Kidney (tissue), 22 donors: ENCODE measurements at places on chromosomes 3 and 15. TPM values are rescaled to one million over a fixed set of nuclear protein-coding genes. Genes with fewer than 3 reads are reported as not detected.

DNA sequence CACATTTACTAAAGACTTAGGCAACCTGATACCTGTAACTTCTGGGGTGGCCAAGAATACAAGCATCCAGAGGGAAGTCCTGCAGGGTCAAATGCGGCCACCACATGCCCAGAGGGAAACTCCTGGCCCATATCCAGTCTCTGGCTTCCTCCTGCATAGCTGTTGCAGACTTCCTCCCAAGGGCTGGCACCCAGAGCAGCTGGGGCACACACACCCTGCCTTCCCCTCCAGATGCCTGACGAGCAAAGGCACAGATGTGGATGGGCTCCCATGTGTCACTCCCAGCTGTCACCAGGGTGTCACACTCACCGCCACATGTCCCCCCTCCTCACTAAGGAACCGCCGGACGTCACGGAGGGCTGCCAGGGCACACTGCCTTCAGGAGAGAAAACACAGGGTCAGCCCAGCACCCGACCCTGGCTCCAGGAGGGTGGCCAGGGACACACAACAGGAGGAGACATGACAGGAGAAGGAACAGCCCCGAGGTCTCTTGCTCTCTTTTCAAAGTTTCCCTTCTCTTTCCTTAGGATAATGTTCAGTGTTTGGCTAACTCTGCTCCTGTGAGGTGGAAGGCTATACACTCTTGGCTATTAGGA, 13.2 kb downstream of the PFKFB4 start:
- no peak overlapping the region for H3K4me3 ChIP-seq
- DNase-seq, result no peak
- H3K27ac ChIP-seq, result no peak overlapping the region
- H3K36me3 ChIP-seq, result no peaks in the 10 kb centered on the region
- peaks cover under 1% of the 10 kb centered on the region for H3K4me1 ChIP-seq

GRCh38 chr3:194314388-194315068, 36.6 kb downstream of the CPN2 start:
- peaks cover 11% of the 10 kb centered on the region for H3K4me1 ChIP-seq
- no peak overlapping the region for H3K27ac ChIP-seq
- H3K36me3 ChIP-seq, result no peaks in the 10 kb centered on the region
- DNase-seq, result no peak
- H3K27me3 ChIP-seq, result no peaks in the 10 kb centered on the region

- DNase-seq, result no peak
- H3K27me3 ChIP-seq, result no peaks in the 10 kb centered on the region
- H3K4me3 ChIP-seq, result no peak overlapping the region
- H3K27ac ChIP-seq, result no peak overlapping the region
- H3K36me3 ChIP-seq, result no peaks in the 10 kb centered on the region
- H3K4me1 ChIP-seq, result no peaks in the 10 kb centered on the region
These were observed 39.6 kb downstream of the METTL6 start for GRCh38 chr3:15387735-15388134.

Gene CAPN3
- total RNA-seq, result 12.9 TPM

DNA sequence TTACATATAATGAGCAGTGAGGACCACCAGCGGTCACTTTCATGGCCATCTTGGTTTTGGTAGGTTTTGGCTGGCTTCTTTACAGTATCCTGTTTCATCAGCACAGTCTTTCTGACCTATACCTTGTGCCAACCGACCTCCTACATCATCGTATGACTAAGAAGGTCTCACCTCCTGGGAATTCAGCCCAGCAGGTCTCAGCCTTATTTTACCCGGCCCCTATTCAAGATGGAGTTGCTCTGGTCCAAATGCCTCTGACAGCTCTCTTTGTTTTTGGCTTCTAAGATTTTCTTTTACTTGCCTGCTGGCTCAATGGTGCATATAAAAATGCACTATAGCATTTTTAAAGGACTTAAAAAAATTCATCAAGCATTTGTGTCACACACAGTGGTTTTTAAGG, 3.2 kb upstream of the MME start:
- H3K27me3 ChIP-seq, result no peaks in the 10 kb centered on the region
- DNase-seq, result no peak
- no peaks in the 10 kb centered on the region for H3K36me3 ChIP-seq

DNA sequence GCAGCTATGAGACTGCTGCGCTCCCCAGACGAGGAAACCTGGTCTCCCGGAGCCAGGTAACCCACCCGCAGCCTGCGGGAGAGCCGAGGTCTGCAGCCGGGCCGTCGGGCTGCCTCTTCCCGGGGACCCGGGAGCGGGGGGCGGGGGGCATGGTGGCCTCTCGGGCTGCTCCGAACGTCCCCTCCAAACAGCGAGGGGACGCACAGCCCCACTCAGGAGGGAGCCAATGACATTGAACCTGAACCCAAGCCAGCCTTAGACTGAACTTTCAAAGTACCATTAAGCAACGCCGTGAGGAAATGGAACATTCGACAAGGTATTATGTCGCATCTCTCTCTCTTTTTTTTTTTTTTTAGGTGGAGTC, 29.8 kb upstream of the ALDH1A3 start:
- no peak for DNase-seq
- H3K27me3 ChIP-seq, result no peaks in the 10 kb centered on the region
- H3K27ac ChIP-seq, result no peak overlapping the region
- no peaks in the 10 kb centered on the region for H3K36me3 ChIP-seq
- no peaks in the 10 kb centered on the region for H3K4me1 ChIP-seq
- H3K4me3 ChIP-seq, result peak overlapping the region; percentile 66

Gene CHRM5
- 0.06 TPM for total RNA-seq

DNA sequence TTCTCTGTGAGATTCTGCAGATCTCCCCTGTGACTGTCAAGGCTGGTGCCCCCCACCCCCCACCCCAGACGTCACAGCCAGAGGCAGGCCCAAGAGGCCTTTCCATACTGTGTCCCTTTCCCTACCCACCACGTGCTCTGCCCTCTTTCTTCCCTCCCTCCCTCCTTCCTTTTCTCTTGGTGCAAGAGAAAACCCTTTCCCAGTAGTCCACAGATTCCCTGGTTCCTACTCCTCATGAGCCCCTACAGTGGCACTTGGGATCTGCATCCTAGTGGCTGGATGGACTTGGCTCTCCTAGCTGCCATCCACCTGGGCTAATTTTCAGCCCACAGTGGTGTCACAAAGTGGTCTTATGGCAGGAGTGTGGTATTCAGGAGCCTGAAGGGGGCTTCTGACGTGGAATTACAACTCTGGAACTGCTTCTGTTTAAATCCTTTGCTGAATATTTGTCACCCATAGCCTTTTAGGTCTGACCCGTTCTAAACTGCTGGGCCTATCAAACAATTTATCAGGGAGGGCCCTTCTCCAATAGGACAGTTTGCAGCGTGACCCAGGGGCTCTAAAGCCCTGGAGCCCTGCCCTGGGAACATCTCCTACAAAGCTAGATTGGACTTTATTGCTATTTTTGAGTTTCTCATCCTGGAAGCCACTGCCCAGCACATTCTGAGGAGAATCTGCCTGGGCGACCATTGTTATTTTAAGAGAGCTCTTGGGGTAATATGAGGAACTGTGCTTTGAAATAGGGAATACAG, 35.3 kb downstream of the KLF13 start:
- peak overlapping the region; percentile 29 for H3K27ac ChIP-seq
- no peak for DNase-seq
- no peaks in the 10 kb centered on the region for H3K27me3 ChIP-seq
- no peak overlapping the region for H3K4me3 ChIP-seq
- no peaks in the 10 kb centered on the region for H3K36me3 ChIP-seq

DNA sequence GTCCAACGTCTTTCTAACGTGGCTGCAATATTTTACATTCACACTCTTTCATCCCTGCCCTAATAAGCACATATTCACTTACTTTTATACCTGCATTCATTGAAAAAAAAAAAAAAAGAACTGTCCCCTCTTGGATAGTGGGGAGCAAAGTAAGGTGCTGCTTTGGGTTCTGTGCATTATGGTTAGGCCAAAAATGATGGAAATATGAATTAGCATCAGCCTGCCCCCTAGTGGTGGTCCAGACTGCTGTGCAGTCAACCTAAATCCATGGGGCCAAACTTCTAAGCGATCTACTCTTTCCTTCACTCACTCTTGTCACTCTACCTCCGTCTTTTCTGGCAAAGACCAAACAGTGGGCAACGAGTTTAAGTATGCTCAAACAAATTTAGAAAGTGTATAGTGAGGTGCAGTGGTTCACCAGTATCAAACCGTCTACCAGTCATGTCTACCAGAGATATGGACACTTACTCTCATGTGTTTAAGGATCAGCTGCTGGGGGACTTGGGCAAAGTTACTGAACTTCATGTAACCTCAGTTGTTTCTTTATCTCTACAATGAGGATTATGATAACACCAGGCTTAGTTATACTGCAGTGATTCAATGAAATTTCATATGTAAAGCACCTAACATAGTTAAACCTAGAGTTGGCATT, 61.5 kb upstream of the GRM7 start:
- H3K4me1 ChIP-seq, result peaks cover 2% of the 10 kb centered on the region
- peak; percentile 27 for DNase-seq
- H3K36me3 ChIP-seq, result no peaks in the 10 kb centered on the region
- H3K4me3 ChIP-seq, result no peak overlapping the region
- no peaks in the 10 kb centered on the region for H3K27me3 ChIP-seq

DNA sequence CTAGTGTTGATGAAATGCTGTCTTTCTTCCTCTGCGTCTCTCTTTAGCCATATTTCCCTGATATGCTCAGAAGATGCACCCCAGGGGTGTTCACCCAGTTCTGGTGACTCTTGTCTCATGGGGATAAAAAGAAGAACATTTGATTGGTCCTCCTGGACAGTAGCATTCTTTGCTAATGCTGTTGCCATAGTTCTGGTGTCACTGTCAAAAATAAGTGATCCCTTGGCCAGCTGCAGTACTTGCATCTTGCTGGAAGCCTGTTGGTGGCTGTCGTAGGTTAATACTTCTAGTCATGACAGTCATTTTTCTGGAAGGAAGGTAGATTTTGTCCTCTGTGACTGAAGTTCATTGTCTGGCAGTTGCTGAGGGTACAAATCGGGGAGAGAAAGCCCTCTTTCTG, 124.5 kb downstream of the UNC13C start:
- no peak overlapping the region for H3K27ac ChIP-seq
- H3K36me3 ChIP-seq, result no peaks in the 10 kb centered on the region
- no peak for DNase-seq
- H3K4me1 ChIP-seq, result no peaks in the 10 kb centered on the region

Gene LTK
- 0.91 TPM for total RNA-seq

Gene IL17RC
- total RNA-seq, result 27.5 TPM

DNA sequence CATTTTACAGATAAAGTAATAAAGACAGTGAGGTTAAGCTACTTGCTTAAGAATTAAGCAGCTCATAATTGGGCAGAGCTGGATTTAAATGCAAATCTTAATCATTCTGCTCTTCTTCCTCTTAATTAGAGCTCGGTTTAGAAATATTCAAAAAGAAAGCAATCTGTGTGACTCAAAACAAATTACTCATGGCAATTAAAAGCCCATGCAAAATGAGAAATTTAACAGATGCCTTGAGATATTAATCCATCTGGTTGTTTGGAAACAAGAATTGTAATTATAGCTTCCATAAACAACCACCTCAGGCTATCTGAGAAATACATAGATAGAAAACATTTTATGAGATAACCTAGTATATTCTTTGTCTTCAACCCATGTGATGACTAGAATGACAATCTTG, 44.2 kb upstream of the DCBLD2 start:
- no peak overlapping the region for H3K4me3 ChIP-seq
- H3K4me1 ChIP-seq, result no peaks in the 10 kb centered on the region
- no peaks in the 10 kb centered on the region for H3K36me3 ChIP-seq
- no peaks in the 10 kb centered on the region for H3K27me3 ChIP-seq
- H3K27ac ChIP-seq, result no peak overlapping the region

GRCh38 chr15:85545752-85546151, 165.3 kb downstream of the AKAP13 start:
- H3K4me1 ChIP-seq, result no peaks in the 10 kb centered on the region
- no peaks in the 10 kb centered on the region for H3K27me3 ChIP-seq
- no peaks in the 10 kb centered on the region for H3K36me3 ChIP-seq
- no peak overlapping the region for H3K27ac ChIP-seq
- no peak for DNase-seq

- H3K4me3 ChIP-seq, result no peak overlapping the region
- H3K4me1 ChIP-seq, result no peaks in the 10 kb centered on the region
- no peak for DNase-seq
- no peaks in the 10 kb centered on the region for H3K36me3 ChIP-seq
These were observed 45.2 kb downstream of the SPRED1 start for GRCh38 chr15:38297623-38298388.

Gene TRPM1
- total RNA-seq, result not detected

Gene GOLGA6B
- not detected for total RNA-seq

DNA sequence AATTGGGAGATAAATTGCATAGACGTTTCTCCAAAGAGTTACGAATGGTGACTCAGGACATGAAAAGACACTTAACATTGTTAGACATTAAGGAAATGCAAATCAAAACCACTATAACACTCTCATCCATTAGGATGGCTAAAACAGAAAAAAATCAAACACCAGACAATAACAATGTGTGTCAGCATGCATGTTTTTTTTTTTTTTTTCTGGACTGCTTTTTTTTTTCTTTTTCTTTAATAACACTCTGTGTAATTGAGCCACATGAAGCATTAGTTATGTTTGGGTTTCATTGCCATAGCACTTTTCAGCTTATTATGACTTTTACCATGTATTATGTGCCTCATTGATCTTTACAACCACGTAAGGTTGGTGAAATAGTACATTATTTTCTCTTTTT, 95.0 kb downstream of the NFKBIZ start:
- no peak for DNase-seq
- H3K27me3 ChIP-seq, result no peaks in the 10 kb centered on the region
- H3K27ac ChIP-seq, result no peak overlapping the region
- no peaks in the 10 kb centered on the region for H3K4me1 ChIP-seq
- no peaks in the 10 kb centered on the region for H3K36me3 ChIP-seq

Gene IREB2
- 48.7 TPM for total RNA-seq

- DNase-seq, result no peak
- H3K27me3 ChIP-seq, result no peaks in the 10 kb centered on the region
- no peak overlapping the region for H3K4me3 ChIP-seq
- no peak overlapping the region for H3K27ac ChIP-seq
- no peaks in the 10 kb centered on the region for H3K4me1 ChIP-seq
These were observed 54.7 kb downstream of the FOXP1 start for GRCh38 chr3:71528816-71529215.

DNA sequence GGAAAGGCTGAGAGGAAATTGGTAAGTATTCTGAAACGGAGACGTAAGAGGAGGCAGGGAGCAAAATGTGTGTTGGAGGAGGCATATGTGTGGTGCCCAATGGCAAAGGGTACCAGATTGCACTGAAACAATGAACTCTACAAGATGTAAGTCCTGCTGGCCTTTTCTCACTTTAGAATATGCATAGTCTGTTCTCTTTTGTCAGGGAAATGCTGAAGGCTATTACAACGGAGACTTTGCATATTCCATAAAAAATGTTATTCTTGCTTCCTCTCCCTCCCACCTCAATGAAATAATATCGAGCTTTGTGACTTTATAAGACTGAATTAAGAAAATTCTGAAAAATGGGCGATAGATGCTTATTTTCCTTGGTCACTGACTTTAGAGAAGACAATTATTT, 85.9 kb downstream of the PEX5L start:
- H3K27me3 ChIP-seq, result no peaks in the 10 kb centered on the region
- peaks cover 5% of the 10 kb centered on the region for H3K4me1 ChIP-seq
- H3K27ac ChIP-seq, result no peak overlapping the region
- no peaks in the 10 kb centered on the region for H3K36me3 ChIP-seq
- no peak overlapping the region for H3K4me3 ChIP-seq

Gene SORD
- 14.2 TPM for total RNA-seq
